ENCODE measurements at places on chromosomes 2 and 18. TPM values are rescaled to one million over a fixed set of nuclear protein-coding genes. Genes with fewer than 3 reads are reported as not detected.

The KIAA2012 gene
- total RNA-seq = not detected

The ATP6V1B1 gene
- total RNA-seq = 0.43 TPM

DNA sequence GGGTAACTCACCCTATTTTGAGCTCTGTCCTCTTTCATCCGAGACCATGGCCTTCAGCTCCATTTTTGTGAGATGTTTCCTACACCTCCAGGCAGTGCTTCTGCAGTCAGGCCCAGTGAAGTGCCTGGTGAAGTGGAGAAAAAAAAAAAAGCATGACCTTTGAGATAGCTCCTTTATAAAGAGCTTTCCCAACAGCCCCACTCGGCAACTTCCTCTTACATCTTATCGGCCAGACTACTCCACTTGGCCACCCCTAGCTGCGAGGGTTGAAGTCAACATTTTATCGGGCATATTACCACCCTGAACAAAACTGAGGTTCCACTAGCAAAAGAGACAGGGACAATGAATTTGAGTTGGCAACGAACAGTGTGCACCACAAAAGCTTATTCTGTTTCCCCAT lies 124.8 kb upstream of the RNF152 start:
- DNase-seq = no peak

DNA sequence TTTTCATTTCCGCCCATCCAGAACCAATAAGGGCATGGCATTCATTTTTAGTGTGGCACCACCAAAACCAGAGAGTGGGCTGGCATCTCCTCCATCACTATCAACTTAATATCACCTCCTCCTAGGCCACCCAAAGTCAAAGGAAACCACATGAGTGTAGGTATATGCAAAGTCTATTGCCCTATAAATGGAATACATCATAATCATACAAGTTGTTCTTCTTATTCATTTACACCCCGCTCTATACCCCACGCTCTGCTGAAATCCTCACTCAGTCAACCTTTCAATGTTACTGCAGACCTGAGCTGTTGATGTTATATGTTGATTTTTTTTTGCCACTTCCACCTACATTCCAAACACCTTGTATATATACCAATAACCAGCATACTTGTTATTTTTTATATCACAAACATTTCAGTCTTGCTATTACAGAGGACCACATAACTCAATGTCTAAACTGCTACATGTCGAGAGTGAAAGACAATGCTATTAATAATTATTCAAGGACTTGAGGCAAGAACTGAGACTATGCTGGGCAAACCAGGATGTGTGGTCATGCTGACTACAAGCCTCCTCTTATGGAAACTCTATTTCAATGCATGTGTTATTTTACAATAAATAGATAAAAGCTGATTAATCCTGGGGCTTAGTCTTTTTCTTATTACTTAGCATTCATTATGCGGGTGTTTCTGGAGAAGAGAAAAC lies 466.5 kb upstream of the ID2 start:
- no peak for DNase-seq

DNA sequence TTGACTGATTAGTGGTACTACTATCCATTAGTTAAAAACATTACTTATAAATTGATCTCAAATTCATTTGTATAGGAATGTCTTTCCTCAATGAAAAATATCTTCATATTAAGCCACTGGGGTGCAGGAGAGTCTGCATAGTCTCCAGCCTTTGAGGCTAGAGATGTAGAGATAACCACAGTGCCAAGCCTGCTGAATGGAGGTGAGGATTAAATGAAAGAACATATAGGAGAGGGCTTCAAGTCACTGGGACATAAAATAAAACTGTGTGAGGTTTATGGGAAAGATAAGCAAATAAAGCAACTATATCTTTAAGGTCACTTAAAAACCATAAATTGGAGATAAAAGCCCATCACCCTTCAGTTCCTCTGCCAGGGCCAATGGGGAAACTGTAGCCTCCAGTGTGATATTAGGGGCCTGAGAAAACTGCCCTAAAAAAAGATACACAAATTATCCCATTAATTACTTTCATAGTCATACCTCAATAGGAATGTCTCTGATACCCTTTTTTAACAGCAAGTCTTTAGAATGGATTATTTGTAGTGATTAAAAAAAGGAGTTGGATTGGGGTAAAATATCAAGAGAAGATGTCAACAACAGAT lies 27.6 kb downstream of the GALNT3 start:
- no peak for DNase-seq

GRCh38 chr2:99101697-99102096 lies 39.8 kb upstream of the C2orf15 start:
- DNase-seq = no peak
